ENCODE measurements at places on chromosomes 1 and 21.

GRCh38 chr1:222171005-222171404 lies 376.9 kb downstream of the HHIPL2 start:
- DNase-seq, result peak; percentile 53

DNA sequence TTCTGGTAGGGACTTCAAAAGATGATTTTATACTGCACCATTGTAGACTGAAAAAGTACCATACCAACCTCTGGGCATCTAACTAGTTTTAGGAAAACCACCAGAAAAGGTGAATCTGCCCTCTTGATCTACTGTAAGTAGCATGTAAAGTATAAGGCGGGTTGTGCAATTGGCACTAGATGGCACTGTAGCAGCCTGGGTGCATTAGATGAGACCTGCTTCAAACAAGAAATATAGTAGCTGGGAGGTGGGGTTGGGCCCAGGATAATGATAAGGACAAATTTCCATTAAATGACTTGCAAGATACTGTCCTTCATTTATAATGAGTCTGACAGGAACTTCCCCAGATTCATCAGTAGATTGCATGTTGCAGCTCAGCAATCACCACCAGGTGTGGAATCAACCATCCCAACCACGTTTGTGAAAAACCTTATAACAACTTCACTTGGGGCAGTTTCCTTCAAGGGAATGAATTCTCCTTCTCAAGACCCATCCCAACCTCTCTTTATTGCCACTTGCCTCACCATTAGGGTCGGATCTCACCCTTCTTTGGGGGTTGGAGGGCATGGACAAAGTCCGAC lies 37.3 kb upstream of the IL10 start:
- peak; percentile 47 for DNase-seq

- DNase-seq, result peak; percentile 35
These were observed 610 bp downstream of the WDR26 start for GRCh38 chr1:224433701-224434672.

DNA sequence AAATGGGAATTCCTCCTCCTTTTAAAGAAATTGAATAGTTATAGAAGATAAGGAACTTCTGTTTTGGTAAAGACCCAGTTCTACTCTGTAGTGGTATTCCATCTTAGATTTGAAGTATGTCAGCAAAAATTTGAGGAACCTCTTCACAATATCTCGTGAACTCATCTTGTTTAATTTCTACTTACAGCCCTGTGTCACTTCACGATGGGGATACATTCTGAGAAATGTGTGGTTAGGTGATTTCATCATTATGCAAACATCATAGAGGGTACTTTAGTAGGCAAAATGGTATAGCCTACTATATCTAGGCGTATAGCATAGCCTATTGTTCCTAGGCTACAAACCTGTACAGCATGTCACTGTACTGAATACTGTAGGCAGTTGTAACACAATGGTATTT lies 36.0 kb downstream of the ALG6 start:
- DNase-seq, result no peak

DNA sequence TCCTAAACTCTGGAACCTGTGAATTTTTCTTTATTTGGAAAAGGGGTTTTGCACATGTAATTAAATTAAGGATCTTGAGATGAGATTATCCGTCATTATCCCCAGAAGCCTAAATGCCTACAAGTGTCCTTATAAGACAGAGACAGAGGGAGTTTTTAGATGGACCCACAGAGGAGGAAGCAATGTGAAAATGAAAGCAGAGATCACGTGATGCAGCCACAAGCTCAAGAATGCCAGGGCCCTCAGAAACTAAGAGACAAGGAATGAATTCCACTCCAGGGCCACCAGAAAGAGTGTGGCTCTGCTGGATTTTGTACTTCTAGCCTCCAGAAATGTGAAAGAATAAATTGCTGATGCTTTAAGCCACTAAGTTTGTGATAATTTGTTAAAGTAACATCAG lies 183.6 kb upstream of the UBE2U start:
- peak; percentile 42 for DNase-seq
